ENCODE measurements at places on chromosomes 16 and 17.
A peak's percentile ranks its signal among the peaks of the same experiment; 100 is the strongest.

- DNase-seq: no peak
Observed at GRCh38 chr17:64327201-64327930, 63.3 kb downstream of the PECAM1 start.

- DNase-seq: no peak
Observed at GRCh38 chr16:2027024-2028010, 615 bp downstream of the NHERF2 start.

- DNase-seq: no peak
Observed at GRCh38 chr17:7889166-7889955, 772 bp downstream of the CHD3 start.

GRCh38 chr17:1035546-1036170 is 38.7 kb downstream of the TIMM22 start:
- no peak for DNase-seq

- no peak for DNase-seq
Observed at GRCh38 chr17:32875923-32876416, 954 bp downstream of the MYO1D start.

DNA sequence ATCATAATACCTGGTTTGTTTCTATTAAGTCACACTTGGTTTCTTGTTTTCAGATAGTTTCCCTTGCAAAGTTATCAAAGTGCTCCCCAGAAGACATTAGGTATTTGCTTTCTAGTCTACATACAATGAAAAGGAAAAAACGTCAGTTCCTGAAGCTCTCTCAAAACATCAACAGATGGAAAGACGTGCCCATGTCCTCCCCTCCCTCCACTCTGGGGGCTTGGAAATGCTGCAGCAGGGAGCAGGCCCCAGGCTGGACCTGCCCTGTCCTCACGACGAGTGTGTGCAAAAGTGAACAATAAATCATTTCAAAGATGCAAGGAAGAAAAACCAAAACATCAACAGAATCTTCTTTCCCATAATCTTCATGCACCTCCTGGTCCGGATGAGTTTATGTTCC is 118.5 kb downstream of the USP22 start:
- DNase-seq: no peak

GRCh38 chr16:12260647-12261262 is 284.2 kb downstream of the SNX29 start:
- DNase-seq: peak; percentile 23
